ENCODE measurements at places on chromosomes 7 and 10. TPM values are rescaled to one million over a fixed set of nuclear protein-coding genes. Genes with fewer than 3 reads are reported as not detected.
A peak's percentile ranks its signal among the peaks of the same experiment; 100 is the strongest.

Gene SLC26A4
- 0.08 TPM for polyA plus RNA-seq

Gene ANK3
- polyA plus RNA-seq: 6.9 TPM

Gene HABP2
- polyA plus RNA-seq: 259 TPM

Gene PDE6C
- not detected for polyA plus RNA-seq

Gene ZNF853
- polyA plus RNA-seq: 0.04 TPM

Gene ODAD2
- 0.14 TPM for polyA plus RNA-seq

Gene MSMB
- not detected for polyA plus RNA-seq

Gene SFTPA1
- polyA plus RNA-seq: not detected

Gene ORC5
- 8.9 TPM for polyA plus RNA-seq

Gene TMUB1
- polyA plus RNA-seq: 32.0 TPM

Gene HOXA7
- polyA plus RNA-seq: not detected

Gene CDC14C
- polyA plus RNA-seq: 0.02 TPM

Gene HOXA13
- polyA plus RNA-seq: not detected

Gene RPEL1
- polyA plus RNA-seq: not detected

DNA sequence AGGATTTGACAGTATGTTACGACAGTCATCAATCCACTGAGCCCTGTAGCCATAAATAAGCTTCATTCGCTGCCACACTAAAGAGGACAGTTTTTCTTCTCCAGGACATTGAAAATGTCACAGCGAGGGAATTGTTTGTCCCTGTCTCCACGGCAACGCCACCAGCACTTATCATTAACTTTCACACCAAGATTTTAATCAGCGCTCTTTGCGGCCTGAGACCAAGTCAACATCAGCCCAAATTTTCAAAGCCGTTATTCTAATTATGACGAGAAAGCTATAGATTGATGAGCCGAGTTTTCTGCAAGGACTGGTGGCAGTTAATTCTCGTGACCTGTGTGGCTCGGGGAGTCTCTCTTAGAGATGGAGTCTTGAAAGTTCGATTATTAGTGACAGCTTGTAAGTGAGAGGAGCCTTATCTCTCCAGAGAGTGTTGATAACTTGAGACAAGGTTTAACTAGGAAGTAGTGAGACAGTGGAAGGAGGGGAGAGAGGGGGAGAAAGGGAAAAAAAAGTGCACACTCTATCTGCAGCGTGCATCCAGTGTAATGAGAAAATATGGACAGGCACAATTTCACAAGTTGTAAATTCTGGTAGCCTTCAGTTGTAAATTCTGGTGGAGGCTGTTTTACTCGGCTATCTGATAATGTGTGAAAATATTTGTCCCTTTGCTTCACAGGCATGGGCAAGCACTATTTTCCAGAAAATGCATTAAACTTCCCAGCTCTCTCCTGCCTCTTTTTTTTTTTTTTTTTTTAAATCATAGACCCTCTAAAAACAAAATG lies 473.3 kb downstream of the LRMDA start:
- DNase-seq: no peak

GRCh38 chr7:14682910-14683465 lies 219.6 kb downstream of the DGKB start:
- no peak for DNase-seq

- no peak for DNase-seq
These were observed 187.6 kb upstream of the ITGB1 start for GRCh38 chr10:33145451-33146188.

DNA sequence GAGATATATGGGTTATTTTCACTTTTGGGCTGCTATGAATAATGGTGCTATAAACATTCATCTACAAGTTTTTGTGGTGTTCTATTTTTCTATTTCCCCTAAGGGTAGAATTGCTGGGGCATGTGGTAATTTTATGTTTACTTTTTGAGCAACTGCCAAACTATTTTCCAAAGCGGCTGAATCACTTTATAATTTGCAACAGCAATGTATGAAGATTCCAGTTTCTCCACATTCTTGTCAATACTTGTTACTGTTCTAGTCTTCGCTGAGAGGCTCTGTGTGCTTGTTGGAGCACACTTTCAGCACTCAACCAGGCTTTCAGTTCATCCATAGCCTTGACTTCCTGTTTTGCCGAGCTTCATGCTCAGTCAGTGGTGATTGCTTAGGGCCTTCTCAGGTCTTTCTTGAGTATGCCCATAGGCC lies 39.0 kb downstream of the ADK start:
- no peak for DNase-seq

GRCh38 chr7:8507566-8507965 lies 74.2 kb downstream of the NXPH1 start:
- no peak for DNase-seq

GRCh38 chr10:7942316-7942715 lies 112.2 kb upstream of the GATA3 start:
- no peak for DNase-seq

GRCh38 chr10:105644978-105645377 lies 1003.9 kb downstream of the SORCS3 start:
- no peak for DNase-seq

DNA sequence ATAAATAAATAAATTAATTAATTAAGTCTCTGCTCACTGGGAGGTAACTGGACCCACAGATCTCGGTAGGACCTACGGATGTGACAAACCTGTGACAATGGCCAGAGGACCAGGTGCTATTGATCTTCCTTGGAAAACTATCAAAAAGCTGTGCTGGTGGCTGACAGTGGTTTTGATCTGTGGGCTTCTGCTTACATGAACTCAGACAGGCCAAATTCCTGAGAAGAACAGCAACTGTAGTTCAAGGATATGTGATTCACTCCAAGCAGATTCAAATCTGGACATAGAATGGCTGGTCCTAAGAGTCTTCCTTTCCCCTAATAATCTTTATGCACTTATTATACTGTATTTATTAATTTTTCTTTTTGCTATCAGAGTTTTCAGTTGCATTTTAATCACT lies 80.0 kb downstream of the ATXN7L1 start:
- no peak for DNase-seq

DNA sequence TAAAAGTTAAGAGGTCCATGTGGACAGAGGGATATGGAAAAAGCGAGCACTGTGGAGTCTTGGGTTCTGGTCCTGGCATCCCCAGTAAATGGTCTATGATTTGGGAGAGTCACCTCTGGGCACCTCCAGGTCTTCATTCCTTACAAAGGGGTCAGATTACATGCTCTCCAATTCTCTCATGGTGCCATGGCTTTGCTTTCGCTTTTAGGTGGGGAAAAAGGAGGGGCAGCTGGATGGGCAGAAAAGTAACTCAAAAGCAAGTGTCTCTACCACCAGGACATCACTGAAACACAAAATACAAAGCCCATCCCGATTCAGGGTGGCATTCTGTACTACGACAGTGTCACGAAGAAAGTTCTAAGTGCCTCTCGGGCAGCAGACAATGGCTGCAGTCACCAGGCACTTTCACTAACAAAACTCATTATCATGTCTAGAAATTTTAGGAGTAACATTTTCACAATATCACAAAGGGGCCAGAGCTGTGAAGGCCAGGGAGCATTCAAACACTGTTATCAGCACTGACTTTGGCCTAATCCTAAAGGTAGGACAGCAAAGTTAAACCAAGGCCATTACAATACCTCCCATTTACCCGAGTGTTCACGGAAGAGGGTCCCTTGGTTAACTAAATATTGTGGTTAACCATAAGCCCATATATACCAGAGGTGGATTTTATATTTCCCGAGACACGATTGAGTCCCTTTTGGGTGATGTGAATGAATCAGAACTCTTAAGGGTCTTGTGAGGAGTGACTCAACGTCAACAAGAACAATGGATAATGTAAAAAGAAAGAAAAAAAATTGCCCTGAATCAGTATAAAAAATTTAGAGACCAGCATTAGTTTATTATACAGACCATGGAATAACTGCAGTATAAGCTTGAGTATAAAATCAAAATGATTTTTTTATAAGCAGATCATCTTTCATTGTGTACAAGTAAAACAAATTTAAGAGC lies 2.5 kb downstream of the PSAP start:
- DNase-seq: no peak

DNA sequence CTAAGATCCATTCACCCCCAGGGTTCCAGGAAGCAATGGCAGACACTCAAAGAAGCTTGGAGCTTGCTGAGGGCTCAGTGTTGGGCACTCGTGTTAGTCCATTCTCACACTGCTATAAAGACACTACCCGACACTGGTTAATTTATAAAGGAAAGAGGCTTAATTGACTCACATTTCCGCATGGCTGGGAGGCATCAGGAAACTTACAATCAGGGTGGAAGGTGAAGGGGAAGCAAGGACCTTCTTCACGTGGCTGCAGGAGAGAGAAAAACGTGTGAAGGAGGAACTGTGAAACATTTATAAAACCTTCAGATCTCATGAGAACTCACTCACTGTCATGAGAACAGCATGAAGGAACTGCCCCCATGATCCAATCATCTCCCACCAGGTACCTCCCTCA lies 44.7 kb upstream of the SMNDC1 start:
- no peak for DNase-seq

- DNase-seq: peak; percentile 64
These were observed at the start of gene CDCA7L for GRCh38 chr7:21945454-21946221. TSS of gene CDCA7L (minus strand) at chr7:21945899. CDS start at chr7:21945804, 95 bp downstream.

- no peak for DNase-seq
These were observed 141.5 kb upstream of the NPVF start for GRCh38 chr7:25369786-25370185.

- DNase-seq: no peak
These were observed 28.1 kb upstream of the KIF5B start for GRCh38 chr10:32084185-32084851.

GRCh38 chr7:129525225-129525862 lies 23.0 kb downstream of the SMKR1 start:
- no peak for DNase-seq

- peak; percentile 28 for DNase-seq
These were observed 489.2 kb downstream of the ZNF33B start for GRCh38 chr10:42149027-42149700.

- DNase-seq: no peak
These were observed 36.8 kb upstream of the ARMS2 start for GRCh38 chr10:122417667-122418066.

DNA sequence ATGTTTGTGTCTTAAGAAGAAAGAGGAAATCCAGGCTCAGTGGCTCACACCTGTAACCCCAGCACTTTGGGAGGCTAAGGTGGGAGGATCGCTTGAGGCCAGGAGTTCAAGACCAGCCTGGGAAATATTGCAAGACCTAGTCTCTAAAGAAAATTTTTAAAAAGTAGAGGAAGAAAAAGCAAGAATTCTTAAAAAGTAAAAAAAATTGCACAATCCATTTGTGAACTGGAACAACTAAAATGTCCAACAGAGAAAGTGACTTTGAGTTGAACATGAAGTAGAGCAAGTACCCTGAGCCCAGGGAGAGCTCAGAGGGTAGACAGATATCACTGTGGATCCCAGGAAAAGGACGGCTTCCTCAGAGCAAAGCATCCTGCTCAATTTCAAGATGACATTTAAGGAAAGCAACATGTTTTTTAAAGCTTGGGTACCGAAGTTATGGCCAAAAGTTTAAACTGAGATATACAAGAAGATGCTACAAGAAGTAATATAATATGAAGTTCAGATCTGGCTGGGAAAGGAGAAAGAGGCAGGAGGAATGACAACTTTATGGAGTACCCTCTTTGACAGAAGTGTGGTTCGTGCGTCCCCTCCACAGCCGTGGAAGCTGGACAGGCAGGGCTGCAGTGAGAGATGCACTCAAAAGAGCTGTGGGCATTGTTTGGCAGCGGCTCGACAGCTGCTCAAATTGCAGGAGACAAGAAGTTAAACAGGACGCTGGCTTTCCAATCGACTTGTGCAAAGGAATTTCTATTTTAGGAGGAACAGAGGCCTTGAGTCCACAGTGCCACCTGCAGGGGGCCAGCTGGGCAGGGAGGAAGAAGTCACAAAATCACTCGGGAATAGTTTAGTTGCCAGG lies 201.3 kb downstream of the JCAD start:
- peak; percentile 46 for DNase-seq

DNA sequence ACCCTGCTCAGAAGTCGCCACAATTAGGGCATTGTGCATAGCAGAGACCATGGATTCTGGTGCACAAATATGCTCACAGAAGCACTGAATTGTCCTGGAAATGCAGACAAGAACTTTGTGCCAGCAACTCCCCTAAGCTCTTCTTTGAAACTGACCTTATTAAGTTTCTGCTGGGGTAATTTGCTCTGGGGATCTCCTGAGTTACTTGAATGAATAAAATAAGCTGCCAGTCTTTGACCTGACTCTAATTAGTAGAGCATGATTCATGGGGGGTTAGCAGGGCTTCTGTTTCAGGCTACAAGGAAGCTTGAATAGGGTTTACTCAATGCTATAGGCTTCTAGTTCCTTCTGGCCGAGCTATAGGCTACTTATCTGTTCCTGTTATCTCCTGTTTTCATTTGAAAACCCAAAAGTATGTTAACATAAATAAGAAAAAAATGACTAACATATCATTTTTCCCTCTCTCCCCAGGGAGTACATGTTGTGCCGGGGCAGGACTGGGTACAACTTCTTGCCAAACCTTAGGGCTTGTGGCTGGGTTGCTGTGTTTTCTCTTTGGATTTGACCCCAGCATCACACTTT lies 169.0 kb upstream of the TMEM229A start:
- no peak for DNase-seq

GRCh38 chr10:78320506-78320905 lies 286.8 kb downstream of the RPS24 start:
- DNase-seq: peak; percentile 10

DNA sequence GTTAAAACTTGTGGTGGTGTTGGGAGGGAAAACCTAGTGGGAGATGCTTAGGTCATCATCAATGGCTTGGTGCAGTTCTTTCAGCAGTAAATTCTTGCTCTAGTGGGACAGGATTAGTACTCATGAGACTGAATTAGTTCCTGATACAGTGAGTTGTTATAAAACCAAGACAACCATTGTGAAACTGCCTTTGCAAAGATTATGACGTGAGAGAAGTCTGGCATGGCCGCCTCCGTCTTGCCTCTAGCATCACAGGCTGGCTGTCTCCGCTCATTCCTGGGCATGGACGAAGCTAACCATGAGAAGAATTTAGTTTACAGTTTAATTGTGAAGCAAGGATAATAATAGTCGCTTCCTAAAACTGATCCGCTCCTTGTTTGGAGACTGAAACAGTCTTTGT lies 186.4 kb downstream of the KIF20B start:
- DNase-seq: no peak

DNA sequence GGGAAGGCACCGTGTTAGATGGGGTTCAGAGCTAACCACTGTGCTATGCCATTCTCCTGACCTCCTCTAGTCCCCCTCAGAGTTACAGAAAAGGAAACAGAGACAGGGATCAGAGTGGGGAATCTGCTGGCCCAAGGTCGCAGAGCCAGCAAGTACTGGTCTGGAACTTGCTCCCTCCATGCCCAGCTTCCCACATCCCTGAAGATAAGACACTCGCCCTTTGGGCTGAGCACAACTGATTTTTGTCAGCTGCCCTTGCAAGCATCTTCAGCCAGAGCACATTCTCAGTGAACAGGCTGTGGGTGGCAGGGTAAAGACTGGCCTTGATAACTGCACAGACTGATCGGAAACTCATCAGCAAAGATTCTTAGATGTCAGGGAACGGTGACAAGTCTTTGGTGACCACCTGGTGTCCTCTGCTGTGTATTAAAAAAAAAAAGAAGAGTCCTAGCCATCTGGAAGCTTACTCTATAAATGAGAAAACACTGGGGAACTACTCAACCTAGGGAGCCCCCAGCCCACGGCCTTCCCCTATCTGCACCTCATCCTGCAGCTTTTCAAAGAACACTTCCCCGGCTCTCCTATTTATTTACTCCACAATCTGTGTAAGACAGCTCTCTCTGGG lies 1.3 kb upstream of the SORBS1 start:
- no peak for DNase-seq

- no peak for DNase-seq
These were observed 168.9 kb upstream of the TMEM72 start for GRCh38 chr10:44742248-44742647.

All from liver (tissue), 10 donors.